Type B pancreatic cell (in vitro differentiated cells): ENCODE measurements at places on chromosomes 7 and 10. TPM values are rescaled to one million over a fixed set of nuclear protein-coding genes. Genes with fewer than 3 reads are reported as not detected.

DNA sequence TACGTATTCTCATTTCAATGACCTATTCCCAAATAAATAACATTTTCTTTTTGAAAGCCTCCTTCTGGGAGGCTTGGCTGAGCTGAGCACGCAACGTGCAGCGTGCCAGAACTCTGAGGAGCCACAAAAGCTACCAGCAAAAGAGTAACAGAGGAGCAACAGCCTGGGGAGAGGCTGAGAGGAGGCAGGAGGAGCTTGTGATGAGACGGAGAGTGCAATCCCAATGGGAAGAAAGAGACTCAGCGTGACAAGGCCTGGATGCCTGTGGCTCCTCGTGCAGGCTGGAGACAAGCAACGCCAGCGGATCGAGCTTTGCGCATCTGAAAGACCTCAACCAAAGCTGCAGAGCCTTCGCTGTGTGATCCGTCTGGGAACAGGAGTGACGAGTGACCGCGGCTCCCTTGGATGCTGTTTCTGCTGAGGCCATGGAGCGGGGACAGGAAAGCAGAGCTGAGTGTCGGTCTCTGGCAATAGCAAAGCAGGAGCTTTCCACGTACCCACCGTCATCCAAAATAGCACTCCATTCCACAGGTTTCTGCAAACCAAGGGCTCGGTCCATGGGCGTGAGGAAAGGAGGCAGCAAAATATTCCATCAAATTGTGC is 171.7 kb upstream of the PFKP start:
- DNase-seq, result no peak

- no peak for DNase-seq
Observed at GRCh38 chr10:132458586-132459300, 61.7 kb downstream of the PWWP2B start.

Gene PNLIPRP2
- total RNA-seq, result 0.69 and 1.2 TPM in 2 replicates

GRCh38 chr10:19767876-19768275 is 48.4 kb upstream of the PLXDC2 start:
- DNase-seq, result no peak

Gene HOXA6
- 4.2 and 10.9 TPM in 2 replicates for total RNA-seq

DNA sequence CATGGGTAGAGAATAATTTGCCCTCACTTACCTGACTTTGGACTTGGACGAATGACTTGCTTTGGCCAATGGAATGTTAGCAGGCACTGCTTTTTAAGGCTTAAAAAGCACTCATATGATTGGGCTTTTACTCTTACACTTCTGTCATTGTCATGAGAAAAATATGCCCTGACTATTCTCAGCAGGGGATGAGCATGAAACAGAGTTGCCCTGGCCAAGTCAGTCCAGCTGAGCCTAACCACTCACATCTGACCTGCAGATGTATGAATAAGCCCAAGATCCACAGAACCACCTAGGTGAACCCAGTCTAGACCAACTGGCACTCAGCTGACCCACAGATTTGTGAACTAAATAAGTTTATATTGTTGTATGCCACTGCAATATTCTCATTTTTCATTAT is 573.5 kb downstream of the TNS3 start:
- DNase-seq, result no peak

DNA sequence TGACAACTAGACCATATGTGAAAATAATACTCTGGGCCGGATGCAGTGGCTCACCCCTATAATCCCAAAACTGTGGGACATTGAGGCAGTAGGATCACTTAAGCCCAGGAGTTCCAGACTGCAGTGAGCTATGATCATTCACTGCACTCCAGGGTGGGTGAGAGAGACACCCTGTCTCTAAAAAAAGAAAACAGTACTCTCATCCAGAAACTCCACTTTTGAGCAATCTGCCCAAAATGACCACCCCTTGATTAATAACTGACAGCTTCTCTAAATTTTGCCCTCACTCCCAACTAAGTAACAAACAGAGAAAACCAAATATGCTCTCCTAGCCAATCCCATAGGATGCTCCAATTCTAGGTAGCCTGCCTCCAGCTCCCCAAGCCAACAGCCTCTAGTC is 62.5 kb upstream of the AKR1E2 start:
- DNase-seq, result no peak

Gene CPN1
- 0.52 TPM in 1 of 2 replicates, not detected in the other for total RNA-seq

DNA sequence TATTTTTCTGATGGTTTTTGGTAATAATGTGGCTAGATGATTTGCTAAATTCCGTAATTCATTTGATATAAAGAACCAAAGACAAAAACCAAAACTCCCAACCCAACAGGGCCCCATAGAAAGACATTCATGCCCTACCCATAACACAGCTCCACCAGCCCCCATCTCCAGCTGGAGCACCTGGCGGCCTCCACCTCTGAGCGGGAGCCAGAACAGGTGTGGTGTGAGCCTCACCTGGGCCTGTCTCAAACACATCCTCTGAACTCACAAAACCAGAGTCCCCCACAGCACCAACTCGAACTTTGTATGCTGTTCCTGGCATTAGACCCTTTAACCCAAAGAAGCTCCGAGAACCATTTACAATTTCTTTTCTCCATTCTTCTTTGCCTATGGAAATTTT is 36.5 kb upstream of the LAMB4 start:
- DNase-seq, result no peak

DNA sequence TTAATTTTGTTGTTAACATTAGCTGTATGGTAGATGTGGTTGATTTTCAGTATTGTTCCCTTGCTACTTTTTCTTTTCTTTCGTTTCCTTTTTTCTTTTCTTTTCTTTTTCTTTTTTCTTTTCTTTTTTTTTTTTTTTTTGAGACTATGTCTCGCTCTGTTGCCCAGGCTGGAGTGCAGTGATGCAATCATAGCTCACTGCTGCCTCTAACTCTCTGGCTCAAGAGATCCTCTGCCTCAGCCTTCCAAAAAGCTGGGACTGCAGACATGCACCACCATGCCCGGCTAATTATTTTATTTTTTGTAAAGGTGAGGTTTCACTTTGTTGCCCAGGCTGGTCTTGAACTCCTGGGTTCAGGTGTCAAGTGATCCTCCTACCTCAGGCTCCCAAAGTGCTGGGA is 14.4 kb downstream of the SLC26A3 start:
- DNase-seq, result no peak

GRCh38 chr7:43618073-43618472 is 35.2 kb downstream of the STK17A start:
- DNase-seq, result no peak

DNA sequence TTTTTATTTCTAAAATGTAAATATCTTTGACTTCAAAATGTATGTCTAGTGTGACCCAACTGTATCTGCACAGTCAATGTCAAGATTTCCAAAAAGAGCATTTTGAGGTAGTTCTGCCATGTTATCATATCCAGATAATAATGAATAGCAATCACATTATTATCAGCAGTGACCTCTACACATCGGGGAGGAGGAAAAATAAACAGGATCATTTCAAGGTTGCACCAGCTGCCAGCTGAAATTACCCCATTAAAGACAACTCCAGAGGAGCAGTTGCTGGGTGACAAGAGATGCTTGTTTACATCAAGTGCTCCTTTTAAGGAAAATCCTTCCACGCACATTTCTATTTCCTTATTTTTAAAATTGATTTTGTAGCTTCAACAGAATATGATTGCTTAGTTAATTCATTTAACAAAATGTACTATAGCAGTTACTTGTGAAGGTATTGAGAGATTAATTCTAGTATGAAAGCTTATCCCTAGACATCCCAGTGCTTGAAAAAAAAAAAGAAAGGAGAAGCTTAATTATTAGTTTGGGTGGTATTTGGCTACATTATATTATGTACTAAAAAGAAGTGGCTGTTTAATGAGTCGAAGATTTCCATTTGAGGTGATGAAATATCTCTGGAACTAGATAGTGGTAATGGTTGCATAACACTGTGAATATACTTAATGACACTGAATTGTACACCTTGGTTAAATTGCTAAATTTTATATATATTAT is 19.3 kb upstream of the SLC35G1 start:
- DNase-seq, result no peak

DNA sequence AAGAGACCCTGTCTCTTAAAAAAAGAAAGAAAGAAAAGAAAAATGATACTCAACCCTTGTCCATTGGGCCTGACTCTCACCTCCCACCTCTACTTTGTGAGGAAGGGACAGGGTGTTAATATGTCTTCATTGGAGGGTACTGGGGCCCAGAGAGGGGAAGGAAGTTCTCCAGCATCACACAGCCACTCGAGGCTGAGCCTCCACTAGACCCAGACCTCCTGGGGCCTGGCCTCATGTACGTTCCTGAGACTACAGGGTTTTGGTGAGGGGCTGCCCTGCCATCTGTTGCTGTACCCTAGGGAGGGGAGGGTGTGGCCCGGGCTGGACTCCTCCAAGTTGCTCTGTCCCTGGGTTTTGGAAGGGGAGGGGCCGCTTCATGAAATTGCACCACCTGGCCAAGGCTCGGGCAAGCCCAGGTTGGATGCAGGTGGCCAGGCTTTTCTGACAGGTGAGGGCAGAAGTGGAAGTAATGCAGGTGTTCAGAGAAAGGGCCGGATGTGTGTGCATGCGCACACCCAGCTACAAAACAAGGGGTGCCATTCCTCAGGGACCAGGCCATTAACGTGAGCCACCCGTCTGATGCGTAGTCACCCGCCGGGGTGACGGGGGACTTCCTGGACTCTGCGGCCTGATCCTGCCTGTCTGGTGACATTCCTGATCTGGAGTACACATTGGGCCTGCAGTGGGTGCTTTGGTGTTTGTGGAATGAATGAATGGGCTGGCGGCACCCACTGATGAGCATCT is 21.7 kb downstream of the GTF2IRD1 start:
- no peak for DNase-seq

- DNase-seq, result no peak
Observed at GRCh38 chr10:98511876-98512275, 65.1 kb upstream of the HPS1 start.
